Activated naive CD4-positive, alpha-beta T cell treated with anti-CD3 and anti-CD28 coated beads, Interleukin-2, amount 50 U/mL, for 72 hours (primary cell): ENCODE measurements at places on chromosomes 1 and 21. TPM values are rescaled to one million over a fixed set of nuclear protein-coding genes. Genes with fewer than 3 reads are reported as not detected.
A peak's percentile ranks its signal among the peaks of the same experiment; 100 is the strongest.

GRCh38 chr1:225911191-225912130 is 12.6 kb downstream of the PYCR2 start:
- DNase-seq: peak; percentile 84

DNA sequence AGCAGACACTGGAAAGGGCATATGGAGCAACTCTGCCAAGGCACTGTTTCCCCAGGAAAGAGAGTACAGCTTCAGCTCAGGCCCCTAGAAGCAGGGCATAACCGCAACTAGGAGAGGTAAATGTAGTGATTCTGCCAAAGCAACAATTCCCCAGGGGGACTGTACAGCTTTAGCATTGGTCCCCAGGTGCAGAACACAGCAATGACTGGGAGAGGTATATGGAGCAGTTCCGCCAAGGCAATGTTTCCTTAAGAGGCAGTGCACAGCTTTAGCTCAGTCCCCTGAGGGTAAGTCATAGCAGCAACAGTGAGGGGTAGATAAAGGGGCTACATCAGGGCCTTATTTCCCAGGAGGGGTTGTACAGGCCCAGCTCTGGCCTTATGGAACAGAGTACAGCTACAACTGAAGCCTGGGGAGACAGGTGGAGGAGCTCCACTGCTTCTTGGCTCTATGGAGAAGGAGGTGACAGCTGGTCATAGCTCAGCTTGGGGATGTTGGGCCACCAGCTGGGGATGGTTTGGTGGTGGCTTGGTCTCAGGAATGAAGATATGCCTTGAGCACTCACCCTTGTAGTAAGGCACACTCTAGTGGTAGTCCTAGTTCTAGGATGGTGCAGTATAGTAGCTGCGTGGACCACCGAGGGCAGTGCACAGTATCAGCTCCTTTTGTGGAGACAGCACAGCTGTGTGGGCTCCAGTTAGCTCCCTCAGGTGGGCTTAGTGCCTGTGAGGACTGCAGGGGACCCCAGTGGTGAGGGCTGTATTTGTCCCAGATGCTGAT is 582.7 kb downstream of the PTPRC start:
- DNase-seq: no peak

DNA sequence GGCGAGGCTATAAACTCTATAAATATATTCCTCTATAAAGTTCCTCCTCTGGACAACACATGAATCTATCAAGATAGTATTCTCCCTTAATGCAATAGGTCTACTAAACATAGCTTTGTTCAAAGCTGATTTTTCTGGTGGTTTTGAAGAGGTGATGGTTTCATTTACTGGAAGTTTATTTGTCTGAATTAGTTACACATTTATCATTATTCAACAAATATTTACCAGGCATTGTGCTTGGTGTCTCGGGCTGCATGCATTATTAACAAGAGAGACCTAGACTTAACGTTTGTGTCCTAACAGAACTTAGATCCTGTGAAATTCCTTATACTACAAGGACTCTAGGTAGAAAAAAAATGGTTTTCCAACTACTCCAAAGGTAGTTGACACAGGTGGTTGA is 511.4 kb upstream of the B3GALT2 start:
- no peak for DNase-seq

DNA sequence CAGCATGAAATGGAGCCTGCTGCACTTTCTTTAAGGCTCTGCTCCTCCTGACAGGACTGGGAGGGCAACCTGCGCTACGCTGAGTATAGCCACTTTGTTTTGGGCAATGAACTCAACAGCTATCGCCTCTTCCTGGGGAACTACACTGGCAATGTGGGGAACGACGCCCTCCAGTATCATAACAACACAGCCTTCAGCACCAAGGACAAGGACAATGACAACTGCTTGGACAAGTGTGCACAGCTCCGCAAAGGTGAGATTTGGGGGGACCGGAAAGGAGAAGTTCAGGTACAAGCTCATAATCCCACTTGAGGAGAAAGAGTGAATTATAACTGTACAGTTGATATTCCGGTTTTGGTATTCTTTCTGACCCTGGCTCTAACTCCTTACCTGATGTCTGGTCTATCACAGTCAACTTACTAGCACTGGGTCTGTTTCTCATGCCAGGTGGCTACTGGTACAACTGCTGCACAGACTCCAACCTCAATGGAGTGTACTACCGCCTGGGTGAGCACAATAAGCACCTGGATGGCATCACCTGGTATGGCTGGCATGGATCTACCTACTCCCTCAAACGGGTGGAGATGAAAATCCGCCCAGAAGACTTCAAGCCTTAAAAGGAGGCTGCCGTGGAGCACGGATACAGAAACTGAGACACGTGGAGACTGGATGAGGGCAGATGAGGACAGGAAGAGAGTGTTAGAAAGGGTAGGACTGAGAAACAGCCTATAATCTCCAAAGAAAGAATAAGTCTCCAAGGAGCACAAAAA is 5.4 kb downstream of the ANGPTL7 start:
- DNase-seq: no peak

DNA sequence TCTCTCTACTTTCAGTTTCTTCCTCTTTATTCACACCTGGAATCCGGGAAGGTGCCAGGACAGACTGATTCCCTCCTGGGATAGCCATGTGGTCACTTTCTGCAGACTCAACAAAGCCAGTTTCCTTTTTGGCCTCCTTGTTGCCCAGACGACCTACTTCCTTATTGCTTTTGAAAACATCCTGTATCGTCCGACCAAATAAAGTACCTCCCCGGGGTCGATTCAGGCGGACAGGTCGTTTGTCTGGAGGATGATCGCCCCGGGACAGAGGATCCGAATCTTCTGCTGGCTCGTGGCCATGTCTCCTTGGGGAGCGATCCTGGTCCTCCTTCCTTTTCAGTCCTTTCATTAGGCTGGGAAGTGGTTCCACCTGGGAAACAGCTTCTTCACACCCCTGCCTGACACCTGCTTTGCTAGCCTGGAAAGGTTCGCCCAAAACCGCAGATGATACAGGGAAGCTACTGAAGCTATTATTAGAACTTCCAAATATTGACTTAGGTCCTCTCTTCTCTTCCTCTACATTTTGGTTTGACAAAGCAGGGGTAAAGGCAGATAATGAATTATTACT is 1.2 kb downstream of the MCM3AP start:
- DNase-seq: no peak

DNA sequence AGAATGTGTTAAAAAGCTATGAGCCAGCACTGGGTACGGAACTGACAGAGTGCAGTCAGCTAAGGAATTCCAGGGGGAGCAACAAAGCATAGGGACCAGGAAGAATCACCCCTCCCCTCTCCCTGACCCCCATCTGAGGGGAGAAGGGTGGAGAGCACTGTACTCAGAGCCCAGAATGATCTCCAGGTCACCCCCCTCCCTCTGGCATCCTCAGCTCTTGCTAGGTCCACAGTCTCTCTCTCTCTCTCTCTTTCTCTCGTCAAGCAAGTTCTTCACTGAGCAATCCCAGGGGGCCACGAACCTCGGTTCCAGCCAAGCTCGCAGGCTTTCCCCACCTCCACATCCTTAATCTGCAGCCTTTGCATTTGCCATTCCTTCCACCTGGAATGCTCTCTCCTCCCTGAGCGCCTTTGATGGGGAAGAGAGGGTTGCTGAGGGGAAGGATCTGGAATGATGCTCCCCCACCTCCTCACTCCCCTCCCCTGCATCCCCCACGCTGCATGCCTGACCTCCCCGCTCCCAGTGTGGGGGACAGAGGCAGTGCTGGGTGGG is 6.7 kb upstream of the WASF2 start:
- DNase-seq: no peak

Gene AZIN2
- 2.1 TPM for total RNA-seq

Gene TEX38
- not detected for total RNA-seq

GRCh38 chr1:54274448-54274847 is 74.5 kb downstream of the MRPL37 start:
- DNase-seq: no peak

DNA sequence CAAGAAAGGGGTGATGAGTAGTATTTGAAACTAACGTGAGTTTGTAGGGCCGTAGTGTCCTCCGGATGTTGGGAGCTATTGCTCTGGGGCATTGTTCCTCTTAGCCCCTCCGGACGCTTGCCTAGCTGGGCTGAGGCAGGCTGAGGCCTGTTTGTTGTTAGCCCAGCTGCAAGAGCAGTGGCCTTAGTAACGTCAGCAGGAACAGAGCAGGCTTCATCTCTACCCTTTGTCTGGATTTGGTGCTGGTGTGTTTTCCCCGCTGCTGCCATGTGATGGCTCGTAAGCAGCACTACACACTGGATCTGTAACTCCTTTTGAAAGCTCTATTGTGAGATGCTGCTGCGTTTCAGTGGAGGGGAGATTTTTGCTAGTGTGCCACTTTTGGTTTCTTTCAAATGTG is 57.6 kb downstream of the DNM3 start:
- DNase-seq: no peak

GRCh38 chr1:189960769-189961168 is 516.9 kb downstream of the BRINP3 start:
- DNase-seq: no peak

Gene LY9
- total RNA-seq: 9.7 TPM

GRCh38 chr1:240962086-240962485 is 350.1 kb upstream of the GREM2 start:
- DNase-seq: no peak

Gene PROK1
- total RNA-seq: not detected

Gene C1QB
- total RNA-seq: not detected

- no peak for DNase-seq
These were observed 183.3 kb upstream of the JUN start for GRCh38 chr1:58966917-58967740.
